CD8-positive, alpha-beta T cell (primary cell): ENCODE measurements at places on chromosomes 1 and 21. TPM values are rescaled to one million over a fixed set of nuclear protein-coding genes. Genes with fewer than 3 reads are reported as not detected.

DNA sequence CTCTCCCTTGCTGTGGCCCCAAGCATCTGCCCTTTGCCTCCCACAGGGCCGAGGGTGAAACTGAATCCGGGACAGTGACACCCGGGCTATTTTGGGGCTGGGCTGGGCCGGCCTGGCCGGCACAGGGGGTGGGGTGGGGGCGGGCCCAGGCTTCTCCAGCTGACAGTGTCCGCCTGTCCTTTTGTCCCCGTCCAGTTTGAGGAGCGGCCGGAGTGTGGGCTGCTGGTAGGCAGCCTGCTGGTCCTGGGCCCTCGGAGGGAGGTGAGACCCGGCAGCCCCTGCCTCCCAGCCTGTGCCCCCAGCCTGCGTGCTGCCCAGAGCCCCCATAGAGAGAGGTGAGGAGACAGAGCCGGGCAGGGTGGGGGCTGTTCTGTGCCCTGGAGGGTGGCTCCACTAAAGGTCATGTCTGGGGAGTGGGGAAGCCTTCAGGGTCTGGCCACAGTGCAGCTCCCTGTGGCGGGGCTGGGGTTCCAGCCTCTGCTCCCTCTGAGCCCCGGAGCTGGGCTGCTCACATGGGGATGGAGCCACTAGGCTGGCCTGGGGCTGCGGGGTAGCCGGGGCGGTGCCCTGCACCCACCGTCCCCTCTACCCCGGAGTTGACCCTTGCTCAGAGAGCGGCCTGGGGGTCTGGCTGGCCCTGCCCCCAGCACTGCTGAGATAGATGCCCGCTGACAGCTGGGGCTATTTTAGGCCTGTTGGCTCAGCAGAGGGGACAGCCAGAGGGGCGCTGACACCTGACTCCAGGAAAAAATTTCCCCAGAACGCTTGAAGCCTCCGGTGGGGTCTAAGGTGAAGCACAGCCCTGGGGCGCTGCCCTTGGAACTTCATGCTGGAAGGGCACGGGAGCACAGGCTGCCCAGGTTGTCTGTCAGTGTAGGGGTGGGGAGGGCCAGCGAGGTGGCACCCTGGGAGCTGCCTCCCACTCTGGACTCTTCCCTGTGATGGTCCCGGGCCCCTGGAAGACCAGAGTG is at the start of gene OBSCN:
Gene OBSCN (plus strand): TSS at position 194 of the 971 bp plus-strand sequence. CDS start 3,740 bp downstream, outside the sequence.
- peak; percentile 3 for DNase-seq

The LHX8 gene
- not detected for total RNA-seq

GRCh38 chr1:234214911-234215892 is 158.1 kb upstream of the COA6 start:
- no peak for DNase-seq

DNA sequence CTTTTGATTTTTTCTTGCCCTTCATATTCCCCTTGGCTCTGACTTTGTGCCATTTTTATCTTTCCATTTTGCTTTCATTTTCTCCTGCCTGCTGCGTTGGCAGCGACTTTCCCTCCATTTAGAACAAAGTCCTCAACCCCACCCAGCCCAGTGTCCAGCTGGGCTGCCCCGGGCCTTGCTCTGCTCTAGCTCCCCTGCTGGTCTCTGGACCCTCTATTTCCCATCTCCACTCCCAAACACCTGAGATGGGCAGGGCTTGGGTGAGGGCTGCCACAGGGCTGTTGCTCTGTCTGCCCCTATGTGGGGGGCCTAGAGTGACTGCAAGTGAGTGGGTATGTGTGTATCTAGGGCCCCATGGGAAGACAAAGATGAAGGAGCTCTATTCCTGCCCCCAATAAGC is 7.3 kb upstream of the ADAM15 start:
- no peak for DNase-seq

The FNDC10 gene
- 1.6 TPM for total RNA-seq

The C1orf185 gene
- total RNA-seq = not detected

DNA sequence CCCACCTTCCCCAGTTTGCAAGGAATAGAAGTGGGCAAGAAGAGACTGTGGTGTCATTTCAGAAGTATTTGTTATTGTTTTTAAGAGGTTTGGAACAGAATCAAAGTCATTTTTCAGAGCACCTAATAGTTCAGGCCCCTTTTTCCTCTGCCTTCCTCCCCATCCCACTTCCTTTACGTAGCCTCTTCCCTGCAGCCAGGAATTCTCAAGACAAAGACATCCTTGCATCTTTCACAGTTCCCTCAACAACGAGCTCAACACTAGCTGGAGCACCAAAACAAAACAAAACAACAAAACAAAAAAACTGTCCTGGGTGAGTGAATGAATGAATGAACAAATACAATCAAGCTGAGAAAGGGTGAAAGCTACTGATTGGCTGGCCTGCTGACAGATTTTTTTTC is 7.0 kb downstream of the PALMD start:
- DNase-seq = no peak

DNA sequence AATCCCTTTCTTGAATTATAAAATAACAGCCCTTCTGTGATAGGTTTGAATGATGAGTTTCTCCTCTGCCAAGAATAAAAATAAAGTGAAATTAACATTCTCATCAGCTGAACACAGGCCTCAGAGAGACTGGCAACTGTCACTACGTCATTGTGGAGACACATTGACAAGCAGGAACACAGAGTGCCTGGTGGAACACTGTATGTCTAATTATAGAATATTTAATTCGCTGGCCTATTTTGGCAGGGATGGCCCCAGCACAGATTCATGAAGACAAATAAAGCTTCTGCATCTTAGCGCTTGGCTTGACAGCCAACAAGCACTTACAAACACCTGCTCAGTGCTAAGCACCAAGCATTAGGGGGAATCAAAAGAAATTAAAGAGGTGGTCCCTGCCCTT is 52.0 kb upstream of the SMYD2 start:
- DNase-seq = no peak

GRCh38 chr1:63674238-63674864 is 81.1 kb downstream of the PGM1 start:
- DNase-seq = no peak

DNA sequence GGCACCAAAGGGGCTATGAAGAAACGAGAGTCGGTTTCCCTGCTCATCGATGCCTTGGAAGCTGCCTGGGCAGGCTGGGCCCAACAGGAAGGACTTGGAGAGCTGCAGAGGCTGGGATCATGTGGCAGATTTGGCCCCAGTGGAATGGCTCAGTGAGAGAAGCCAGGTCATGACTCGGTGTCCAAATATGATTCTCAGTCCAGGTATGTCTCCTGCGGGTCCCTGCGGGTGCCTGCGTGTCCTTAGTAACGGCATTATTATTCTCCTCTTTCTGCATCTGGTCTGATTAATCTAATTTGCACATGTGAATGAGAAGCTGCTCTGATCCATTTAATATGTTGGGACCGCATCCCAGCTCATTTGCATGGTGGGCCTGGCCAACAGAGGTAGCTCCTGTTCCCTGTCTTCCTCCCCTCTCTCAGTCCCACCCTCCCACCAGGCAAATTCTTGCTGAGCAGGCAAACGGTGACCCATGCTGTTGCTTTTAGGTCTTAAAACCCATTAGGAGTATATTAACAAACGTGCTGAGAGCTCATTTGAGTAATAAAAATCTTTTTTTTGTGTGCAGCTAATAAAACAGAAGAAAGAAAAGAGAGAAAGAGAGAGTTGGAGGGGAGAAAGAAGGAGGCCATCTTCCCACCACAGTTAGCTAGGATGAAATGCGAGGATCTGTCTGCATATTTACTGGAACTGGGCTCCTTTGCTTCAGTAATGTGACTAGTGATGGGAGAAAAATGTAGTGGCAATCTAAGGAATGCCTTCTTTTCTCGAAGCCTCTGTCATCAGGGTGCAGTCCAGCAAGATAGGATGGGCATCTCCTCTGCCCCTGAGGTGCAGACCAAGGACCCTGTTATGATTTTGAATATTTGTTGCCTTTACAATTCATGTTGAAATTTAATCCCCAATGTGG is 133.5 kb downstream of the HMGB4 start:
- no peak for DNase-seq
